ENCODE measurements at places on chromosomes 3 and 15.

GRCh38 chr3:61451841-61452240, 109.5 kb upstream of the PTPRG start:
- DNase-seq, result no peak

GRCh38 chr3:31873254-31873820, 107.7 kb downstream of the OSBPL10 start:
- no peak for DNase-seq

- no peak for DNase-seq
These were observed 19.5 kb upstream of the CMTM7 start for GRCh38 chr3:32372213-32372490.

DNA sequence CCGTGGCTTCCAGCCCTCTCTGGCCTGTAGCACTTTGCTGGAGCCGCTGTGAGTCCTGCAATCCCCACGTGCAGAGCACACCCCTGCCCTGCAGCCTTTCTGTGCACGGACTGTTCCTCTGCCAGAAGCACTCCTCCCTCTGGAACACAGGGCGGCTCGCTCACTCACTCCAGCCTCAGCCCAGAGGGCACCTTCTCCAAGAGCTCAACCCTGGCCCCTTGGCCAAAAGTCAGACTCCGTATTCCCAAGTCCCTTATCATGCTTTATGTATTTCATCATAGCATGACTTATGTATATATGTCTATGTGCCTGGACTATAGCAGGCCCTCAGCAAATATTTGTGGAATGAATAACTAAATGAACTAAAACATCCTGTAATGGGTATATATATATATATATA, 63.2 kb downstream of the ASB7 start:
- DNase-seq, result no peak

- DNase-seq, result no peak
These were observed 433.8 kb upstream of the SUCLG2 start for GRCh38 chr3:68088216-68088615.

DNA sequence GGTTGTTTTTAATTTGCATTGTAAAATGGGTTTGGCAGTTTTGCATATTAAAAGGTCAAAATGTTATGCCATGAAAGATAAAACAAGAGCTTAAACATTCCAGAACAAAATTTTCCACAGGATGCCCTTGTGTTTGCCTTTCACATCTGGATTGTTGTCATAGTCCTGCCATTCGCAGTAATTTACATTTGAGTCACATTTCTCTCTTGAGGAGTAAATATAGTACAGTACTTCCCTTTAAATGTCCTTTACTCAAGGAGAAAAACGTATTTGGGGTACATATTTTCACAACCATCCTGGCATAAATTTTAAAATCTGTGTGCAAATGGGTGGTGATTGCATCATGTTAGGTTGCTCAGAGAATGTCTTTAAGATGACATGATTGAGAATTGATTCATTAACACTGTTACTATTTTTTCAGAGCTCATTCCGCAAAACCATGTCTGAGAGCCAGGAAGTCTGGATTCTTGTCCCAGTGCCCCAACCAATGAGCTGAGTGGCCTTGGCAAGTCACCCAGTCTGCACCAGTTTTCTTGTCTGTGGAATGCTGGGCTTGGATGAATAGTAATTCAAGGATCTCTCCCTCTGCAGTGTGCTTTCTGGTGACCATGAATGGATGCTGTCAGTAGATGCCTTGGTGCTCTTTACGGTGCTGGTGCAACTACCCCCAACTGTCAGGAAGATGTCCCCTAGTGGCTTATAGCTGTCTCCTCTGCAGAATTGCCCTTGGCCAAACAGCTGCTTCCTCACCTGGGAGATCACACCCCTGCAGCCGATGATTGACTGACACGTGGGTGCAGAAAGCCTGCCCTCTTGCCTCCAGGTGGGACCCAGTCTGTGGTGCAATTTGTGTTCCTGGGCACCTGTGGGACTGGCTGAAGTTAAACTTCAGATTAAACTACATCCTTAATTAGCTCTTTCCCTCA, 43.0 kb downstream of the ABHD5 start:
- DNase-seq, result peak; percentile 10

DNA sequence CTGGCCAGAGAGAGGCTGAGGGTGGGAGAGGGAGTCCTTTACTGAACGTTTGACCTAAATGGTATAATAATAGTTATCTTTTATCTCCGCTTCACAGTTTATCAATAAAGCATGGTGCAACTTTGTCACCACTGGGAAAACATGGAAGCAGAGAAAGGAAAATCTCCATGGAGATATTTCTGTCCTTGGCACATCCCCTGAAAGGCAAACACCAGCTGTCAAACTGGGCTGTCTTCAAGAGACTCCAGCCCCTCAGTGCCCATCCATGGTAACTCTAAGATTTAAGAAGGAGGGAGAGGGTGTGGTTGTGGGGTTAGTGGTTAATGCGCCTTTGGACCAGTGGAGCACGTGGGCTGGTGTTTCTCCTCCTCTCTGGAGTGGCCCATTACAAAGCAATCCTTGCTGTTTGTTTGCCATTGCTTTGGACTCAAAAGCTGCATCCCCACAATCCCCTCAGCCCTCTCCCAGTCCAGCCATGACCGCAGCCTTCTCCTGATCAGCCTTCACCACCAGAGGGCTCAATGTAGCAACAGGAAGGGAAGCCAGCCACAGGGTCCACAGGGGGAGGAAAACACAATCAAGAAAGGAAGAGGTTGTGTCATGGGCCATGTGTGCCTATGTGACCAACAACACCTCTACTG, 38.2 kb upstream of the FAM174B start:
- DNase-seq, result no peak

DNA sequence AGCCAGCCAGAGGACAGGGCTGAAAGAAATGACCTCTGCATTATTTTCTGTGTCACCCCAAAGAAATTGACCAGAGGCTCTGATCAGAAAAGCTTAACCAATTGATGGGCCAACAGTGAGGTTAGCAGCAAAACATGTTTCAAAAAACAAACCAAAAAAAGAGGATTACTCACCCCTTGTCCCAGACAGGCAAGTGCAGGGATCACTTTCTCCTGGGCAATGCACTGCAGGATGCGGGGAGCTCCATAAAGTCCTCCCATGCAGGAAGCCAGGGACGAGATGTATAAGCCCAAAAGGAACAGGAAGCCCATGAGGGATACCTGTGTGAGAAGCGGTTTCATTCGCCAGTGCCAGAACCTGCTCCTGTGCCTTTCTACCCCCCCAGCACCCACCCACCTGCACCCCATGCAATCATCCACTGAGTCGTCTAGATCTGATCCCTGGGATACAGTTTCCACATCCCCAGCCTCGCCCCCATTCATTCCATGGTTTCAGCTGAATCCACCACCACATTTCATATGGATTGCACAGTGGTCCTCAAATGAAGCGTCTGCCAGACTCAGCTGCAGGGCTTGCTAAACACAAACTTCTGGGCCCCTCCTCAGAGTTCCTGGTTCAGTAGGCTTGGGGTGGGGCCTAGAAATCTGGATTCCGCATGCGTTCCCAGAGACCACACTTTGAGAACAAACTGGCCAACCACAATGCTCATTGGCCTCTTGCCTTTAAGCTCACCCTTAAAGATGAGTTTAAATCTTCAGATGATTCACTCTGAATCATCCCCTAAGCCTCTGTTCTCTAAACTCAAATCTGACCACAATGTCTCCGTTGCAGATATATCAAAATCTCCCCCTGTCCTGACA, 54.4 kb upstream of the HEG1 start:
- no peak for DNase-seq
